Stimulated activated CD4-positive, alpha-beta T cell treated with anti-CD3 and anti-CD28 coated beads, Interleukin-12 subunit alpha, Interleukin-12 subunit beta, amount 100 ng/mL, for 48 hours (primary cell): ENCODE measurements at places on chromosomes 12 and 14.

DNA sequence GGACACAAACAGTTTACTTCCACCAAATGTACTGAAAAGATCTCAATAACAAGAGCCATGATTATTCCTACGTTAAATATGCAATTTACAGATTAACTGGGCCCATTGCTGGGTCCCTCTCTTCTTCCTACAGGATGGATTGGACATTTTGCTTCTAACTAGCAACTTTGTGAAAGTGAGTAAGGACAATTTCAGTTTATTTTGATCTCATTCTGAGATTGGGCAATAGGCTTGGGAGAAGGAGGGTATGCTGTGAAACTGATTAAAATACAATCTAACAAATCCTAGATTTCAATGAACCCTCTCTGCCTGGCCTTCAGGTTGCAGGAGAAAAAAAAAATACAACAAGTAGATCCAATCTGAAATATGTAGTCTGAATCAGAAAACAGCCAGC lies 121.5 kb downstream of the PRKD1 start:
- DNase-seq, result no peak

DNA sequence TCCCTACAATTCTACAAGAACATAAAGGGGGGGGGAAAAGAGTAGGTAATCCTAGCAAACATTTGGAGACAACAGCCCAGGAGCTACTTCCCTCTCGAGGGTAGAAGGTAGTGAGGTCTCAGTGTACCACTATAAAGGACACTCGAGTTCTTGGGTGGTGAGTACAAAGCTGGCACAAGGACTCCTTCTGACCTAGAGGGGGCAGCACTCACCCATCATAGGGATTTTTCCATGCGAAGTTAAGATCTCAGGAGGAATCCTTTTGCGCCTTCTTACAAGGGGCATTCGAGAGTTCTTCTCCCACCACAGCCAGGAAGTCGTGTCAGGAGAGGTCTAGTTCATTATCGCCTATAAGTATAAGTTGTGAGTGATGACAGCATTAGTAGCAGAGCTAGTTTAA lies 200.2 kb upstream of the RBM19 start:
- DNase-seq, result no peak

- no peak for DNase-seq
These were observed 163.3 kb downstream of the ETV6 start for GRCh38 chr12:11812586-11813437.

GRCh38 chr12:18752280-18752920 lies 14.5 kb downstream of the CAPZA3 start:
- DNase-seq, result no peak

GRCh38 chr14:48140804-48141203 lies 465.4 kb upstream of the MDGA2 start:
- no peak for DNase-seq

DNA sequence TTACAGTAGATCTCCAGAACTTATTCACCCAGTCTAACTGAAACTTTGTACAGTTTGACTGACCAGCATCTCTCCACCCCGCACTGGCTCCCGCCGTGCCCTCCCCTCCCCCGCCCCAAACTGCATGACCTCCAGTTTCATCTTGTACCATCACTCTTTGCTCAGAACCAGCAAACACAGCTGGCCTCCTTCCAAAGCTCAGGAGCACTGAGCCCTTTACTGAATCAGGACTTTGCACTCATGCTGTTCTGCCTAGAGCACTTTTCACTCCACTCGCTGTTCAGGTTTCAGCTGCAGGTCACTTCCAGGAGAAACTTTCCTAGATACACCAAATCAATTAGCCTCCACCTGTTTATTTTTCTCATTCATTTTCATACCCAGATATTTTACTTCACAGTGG lies 455.3 kb upstream of the PDE3A start:
- DNase-seq, result no peak

DNA sequence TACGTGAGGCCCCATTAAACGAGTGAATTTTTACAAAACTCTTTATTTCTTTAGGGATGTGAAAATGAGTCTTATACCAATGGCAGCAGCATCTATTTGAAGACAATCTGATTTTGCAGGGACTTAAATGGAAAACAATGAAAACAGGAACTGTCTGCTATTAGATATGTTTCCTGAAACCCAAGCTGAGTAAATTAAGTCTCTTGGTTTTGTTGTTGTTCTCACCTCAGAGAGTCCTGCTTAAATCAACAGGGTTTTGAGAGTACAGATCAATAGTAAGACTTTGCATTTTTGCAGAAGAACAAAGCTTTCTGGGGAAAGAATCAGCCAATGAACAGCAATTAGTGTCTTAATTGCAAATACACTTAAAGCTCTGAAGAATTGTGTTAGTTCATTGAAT lies 39.1 kb upstream of the LGR5 start:
- no peak for DNase-seq
